ENCODE measurements at places on chromosomes 2 and 18.

DNA sequence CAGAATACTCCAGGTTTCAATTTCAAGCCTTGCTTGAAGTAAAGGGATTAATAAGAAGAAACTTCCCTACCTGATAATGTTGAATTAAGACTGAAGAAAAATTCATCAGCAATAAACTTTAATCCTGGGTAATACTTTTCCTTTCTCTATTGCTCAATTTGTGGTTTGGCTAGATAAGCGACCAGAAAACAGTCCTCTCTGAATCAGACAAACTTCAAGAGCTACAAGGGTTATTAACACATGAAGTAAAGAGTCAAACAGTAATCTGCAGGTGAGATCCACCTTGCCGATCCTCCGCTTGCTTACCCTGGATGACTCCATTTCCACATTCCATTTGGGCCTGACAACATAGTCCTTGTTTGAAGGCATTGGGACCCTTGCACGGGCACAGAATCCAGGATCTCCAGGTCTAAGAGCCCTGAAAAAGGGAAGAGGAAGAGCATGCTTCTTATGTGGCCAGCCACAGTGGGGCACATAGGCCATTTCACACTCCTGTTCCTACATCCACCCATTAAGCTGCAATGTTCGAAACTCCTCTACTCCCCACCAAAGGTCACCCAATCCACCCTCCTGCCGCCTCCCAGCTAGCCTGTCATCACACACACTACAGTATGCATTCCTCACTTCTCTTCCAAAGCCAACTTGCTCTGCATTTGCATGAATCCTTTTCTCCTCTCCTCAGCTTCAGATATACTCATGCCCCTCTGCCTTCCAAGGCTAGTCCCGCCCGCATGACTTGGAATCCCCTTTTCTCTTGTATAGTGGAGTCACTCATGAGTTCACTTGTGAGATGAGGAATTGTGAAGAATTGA lies 39.8 kb downstream of the IWS1 start:
- no peak for DNase-seq

GRCh38 chr2:235017441-235017840 lies 65.6 kb downstream of the SH3BP4 start:
- no peak for DNase-seq

DNA sequence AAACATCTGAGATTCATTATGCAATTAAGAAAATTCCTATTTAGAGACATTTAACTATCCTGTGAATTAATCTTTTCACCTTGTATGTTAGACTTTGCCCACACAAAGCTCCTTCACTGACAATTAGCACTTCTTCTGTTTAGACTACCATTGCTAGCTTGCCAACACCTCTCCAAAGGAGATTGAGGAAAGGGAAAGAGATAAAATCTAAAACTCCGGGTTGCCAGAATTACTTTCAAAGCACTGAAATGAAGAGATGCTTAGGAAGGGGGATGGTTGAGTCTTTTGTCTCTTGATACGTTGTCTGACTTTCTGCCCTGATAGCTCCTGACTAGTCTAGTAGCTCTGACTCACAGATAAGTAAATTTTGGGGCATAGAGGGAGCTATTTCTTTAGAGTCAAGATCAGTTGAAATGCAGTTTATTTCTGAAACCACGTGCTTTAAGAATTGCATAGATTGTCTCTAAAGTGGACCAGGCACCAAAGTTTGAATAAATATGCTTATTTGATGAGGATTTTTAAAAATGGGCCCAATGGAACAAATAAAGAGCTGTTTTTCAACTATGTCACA lies 74.1 kb upstream of the DSEL start:
- DNase-seq, result no peak

- DNase-seq, result no peak
These were observed 25.4 kb downstream of the PDCL3 start for GRCh38 chr2:100588071-100588786.

DNA sequence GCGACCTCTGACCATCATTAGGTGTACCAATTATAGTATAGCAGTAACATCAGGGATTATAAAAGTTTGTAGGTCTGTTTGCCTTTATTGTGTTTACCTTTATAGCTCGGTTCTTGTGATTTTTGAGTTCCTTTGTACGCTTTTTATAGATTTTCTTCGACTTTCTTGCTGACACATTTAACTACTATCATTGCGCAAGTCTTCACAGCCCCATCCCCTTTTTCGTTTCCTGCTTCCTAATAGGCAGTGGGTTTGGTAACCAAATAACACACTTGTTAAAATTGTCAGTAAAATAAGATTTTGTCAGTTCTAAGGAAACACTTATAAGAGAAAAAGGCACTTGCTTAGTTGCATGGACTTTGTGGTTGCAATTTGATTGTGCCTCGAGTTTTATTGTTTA lies 541.5 kb downstream of the LRP1B start:
- DNase-seq, result no peak
